ENCODE measurements at places on chromosomes 4 and X. TPM values are rescaled to one million over a fixed set of nuclear protein-coding genes. Genes with fewer than 3 reads are reported as not detected.

The CT83 gene
- not detected for total RNA-seq

The AR gene
- total RNA-seq: 4.7 TPM

The OR13H1 gene
- total RNA-seq: not detected

The SUPT20HL1 gene
- 0.09 TPM for total RNA-seq

The RRH gene
- not detected for total RNA-seq

The TLR10 gene
- not detected for total RNA-seq

The SOX3 gene
- total RNA-seq: not detected

The MAMLD1 gene
- total RNA-seq: 0.32 TPM

The TMPRSS11D gene
- total RNA-seq: under 0.01 TPM

The ARHGEF6 gene
- 11.3 TPM for total RNA-seq

The EVC2 gene
- total RNA-seq: 15.9 TPM

The PRR32 gene
- not detected for total RNA-seq

The LRP2BP gene
- 0.26 TPM for total RNA-seq

The NKX3-2 gene
- 0.60 TPM for total RNA-seq

The AMTN gene
- total RNA-seq: not detected

The MEPE gene
- not detected for total RNA-seq

The TEX13C gene
- total RNA-seq: not detected

The ASB12 gene
- total RNA-seq: 0.17 TPM

The CT45A9 gene
- not detected for total RNA-seq

The MBTPS2 gene
- total RNA-seq: 6.8 TPM

The CACNA1F gene
- total RNA-seq: not detected

The PPEF1 gene
- 0.09 TPM for total RNA-seq

The ZNF674 gene
- total RNA-seq: 4.1 TPM

The ARHGAP6 gene
- total RNA-seq: 5.5 TPM

Measured in bronchial smooth muscle cell (primary cell).